ENCODE measurements at places on chromosomes 13 and 19.

DNA sequence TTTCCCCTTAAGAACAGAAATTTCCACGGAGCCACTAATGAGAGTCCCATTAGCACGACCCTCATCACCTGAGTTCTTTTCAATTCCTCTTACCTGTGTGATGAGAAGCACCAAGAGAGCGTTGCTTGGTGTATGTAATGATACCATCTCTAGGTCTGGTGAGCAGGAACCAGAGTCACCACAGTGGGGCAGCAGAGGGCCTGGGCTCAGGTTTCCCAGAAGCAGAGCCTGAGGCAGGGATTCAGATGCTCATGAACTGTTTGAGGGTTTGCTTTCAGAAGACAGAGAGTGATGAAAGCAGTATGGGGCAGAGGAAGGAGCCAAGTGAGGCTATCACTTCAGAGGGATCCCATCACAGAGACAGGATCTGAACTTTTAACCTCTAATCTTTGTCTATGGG is 3.1 kb upstream of the PTPRH start:
- DNase-seq = no peak

DNA sequence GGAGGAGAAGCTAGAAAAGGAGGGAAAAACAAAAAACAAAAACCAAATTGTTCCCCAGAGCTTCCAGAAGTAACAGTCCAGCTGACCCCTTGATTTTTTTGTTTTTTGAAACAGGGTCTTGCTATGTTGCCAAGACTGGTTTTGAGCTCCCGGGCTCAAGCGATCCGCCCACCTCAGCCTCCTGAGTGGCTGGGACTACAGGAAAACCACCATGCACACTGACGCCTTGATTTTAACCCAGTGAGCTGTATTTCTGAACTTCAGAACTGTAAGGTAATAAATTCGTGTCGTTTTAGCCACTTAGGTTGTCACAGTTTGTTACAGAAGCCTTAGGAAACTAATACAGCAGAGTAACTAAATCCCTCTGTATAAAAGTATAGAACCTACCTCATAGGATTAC is 1.1 kb upstream of the NEK3 start:
- DNase-seq = no peak

DNA sequence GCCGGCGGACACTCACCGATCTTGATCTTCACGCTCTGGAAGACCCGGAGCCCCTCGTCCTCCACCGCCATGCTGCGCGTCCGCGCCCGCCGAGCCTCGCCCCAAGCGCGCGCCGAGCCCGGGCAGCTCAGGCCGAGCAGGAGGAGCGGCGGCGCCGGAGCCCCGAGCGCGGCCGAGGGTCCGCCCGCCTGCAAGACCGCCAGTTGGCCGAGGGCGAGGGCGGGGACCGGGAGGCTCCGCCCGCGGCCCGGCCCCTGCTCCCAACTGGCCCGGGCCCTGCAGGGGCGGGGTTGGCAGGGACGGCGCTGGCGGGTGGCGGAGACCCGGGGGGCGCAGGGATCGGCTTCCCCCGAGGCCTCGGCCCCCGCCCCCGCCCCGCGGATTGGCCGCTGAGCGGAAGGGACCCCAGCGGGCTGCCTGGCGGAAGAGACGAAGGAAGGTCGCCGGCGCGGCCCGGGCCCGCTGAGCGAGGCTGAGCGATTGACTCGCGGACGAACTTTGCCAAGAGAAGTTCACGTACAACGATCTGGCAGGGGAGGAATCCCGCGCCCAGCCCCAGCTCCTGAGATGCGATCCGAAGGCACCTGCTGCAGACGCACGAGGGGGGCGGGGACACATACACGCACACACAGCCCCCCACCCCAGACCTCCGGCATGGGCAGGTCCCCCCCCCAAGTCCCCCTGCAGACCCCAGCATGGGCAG is at the start of gene RASA3:
Gene RASA3, minus strand, starts transcription at position 205 of the 703 bp plus-strand sequence. Its CDS starts 134 bp downstream, at position 71.
- no peak for DNase-seq

DNA sequence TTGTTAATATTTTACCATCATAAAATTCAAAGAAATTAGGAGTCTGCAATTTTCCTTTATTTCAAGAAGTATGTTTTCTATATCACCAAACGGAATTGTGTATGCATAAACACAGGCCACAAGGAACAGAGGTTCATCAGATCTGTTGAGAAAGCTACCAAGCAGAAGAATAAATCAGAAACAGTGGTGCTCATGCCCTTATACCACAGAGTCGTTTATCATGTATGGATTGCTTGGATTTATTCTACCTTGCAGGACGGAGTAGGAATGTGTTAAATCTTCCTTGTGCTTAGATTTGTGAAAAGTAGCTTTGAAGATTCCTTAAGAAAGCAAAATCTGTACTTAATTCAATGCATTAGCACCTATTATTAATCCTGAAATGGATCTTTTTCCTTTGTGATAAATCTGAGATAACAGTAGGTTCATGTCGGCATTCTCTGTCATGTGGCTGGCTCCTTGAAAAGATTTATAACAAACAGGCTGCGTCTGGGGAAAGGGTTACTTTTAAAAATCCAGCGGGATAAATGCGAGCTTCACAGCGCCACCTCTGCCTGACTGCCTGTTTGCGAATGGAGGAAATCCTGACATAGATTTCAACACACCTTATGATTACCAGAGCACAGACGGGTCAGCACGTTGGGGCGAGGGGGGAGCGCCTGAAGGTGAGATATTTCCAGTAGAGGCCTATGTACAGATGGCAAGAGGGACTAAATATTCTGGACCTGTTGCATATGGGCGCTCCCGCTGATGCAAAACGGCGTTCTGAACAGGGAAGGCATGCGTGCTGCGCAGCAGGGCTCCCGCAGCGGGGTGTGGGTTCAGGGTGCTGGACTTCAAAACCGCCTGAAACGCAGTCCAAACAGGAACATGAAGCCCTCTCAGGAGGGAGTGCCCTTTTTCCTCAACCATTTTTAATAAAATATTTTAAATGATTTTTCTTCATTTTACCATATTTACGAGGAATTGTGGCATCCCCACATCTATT is 445.5 kb upstream of the SGCG start:
- DNase-seq = no peak

DNA sequence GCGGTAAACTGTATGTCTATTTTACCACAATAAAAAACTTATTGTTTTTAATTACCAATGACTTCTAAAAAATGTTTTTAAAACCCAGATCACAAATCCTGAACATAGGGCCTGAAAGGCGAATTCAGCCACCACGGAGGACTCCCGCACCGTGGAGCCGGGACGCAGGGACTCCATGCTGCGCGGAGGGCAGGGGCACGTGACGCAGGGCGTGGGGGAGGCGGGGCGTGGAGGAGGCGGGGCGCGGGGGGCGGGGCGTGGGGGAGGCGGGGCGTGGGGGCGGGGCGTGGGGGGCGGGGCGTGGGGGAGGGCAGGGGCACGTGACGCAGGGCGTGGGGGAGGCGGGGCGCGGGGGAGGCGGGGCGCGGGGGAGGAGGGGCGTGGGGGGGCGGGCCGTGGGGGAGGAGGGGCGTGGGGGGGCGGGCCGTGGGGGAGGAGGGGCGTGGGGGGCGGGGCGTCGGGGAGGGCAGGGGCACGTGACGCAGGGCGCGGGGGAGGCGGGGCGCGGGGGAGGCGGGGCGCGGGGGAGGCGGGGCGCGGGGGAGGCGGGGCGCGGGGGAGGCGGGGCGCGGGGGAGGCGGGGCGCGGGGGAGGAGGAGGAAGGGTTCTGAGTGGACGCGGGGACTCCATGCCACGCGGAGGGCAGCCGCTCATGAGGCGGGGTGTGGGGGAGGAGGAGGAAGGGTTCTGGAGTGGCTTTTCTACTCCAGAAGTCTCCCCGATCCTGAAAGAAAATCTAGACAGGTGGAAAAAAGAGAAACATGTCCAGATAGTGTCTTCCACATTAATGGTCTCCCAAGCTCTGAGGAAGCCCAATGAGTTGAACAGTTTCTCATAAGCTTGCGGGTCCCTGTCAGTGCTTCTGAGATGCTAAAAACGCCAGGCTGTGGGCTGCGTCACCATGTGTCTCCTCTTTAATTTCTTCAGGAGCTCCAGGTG is 4.4 kb upstream of the PROZ start:
- DNase-seq = peak; percentile 52

Measured in omental fat pad (tissue), 4 donors.